ENCODE measurements at places on chromosomes 12 and 14.
A peak's percentile ranks its signal among the peaks of the same experiment; 100 is the strongest.

GRCh38 chr14:96180043-96180874 is 24.4 kb upstream of the BDKRB2 start:
- no peak for DNase-seq

DNA sequence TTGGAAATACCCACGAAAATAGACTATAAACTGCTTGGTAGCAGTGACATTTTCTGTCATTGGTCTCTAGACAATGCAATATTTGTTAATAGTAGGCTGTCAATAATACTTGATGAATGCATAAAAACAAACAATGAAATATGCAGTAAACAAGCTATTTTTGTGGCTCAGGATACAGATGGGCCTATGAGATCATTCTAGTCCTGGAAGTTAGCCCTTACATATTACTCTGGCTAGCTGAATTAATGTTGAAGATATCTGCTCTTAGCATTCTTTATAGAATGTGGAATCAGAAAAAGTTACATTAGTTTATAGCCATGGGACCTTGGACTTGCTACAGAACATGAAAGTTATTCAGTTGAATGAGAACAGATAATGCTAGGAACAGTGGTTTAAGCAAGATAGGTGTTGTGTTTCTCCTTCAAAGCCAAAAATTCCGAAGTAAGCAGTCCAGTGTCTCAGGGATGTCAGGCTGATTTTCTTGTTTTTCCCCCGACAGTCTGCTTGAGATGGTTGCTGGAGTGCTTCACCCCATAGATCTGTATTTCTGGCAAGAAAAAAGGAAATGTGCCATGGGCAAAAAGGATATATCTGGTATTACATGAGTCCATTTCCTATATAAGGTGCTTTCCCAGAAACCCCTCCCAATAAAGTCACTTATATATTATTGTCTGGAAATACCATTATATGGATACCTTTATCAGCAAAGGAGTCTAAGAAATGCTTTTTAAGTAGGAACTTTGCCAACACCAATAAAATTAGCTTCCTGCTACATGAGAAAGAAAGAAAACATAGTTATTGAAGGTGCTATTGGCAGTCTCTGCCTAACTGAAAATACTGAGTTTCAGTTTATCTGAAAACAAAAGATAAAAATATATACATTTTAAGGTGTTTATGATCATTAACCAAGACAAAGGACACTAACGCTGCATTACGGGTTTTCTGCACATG is 619.4 kb upstream of the ATP2B1 start:
- DNase-seq: no peak

DNA sequence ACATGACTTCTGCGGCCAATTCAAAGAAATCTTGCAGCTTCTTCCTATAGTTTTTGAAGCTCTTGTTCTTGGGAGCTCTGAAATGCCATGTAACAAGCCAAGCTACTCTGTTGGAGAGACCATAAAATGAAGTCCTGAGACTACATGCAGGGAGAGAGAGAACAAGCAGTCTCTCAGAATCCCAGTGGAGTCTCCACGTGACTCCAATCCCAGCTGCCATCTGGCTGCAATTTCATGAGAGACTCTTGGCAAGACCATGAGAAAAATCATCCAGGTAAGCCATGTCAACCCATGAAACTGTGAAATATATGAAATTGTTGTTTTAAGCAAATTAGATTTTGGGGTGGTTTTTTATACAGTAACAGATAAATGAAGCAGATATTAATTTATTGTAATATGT is 54.4 kb downstream of the KLRG1 start:
- DNase-seq: no peak

GRCh38 chr12:90174198-90174510 is 465.5 kb upstream of the ATP2B1 start:
- peak; percentile 8 for DNase-seq

DNA sequence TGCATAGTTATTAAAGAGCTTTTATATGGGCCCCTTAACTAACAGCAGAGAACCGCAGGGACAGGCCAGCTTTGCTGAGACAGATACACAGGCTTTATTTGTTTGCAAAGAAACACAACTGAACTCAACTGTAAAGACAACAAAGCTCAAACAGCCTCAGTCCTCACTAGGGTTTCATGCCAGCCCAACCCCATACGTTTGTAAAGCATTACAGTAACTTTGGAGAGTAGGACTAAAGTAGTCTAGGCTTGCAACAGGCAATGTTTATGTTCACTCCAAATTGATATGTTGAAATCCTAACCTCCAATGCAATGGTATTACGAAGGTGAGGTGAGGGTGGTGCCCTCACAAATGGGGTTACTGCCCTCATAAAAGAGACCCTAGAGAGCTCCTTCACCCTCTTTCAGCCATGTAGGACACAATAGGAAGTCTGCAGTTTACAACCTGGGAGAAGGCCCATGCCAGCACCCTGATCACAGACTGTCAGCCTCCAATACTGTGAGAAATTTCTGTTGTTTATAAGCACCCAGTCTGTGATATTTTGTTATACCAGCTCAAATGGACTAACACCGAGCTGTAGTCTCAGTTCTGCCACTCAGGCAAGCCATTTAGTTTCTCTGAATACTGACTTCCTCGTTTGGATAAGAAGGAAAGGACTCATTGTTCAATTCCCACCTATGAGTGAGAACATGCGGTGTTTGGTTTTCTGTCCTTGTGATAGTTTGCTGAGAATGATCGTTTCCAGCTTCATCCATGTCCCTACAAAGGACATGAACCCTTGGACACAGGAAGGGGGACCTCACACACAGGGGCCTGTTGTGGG is 35.2 kb downstream of the PPM1H start:
- peak; percentile 34 for DNase-seq

Measured in adipocyte (in vitro differentiated cells).